NCI-H1930 (cell line): ENCODE measurements at places on chromosomes 12 and 14.

DNA sequence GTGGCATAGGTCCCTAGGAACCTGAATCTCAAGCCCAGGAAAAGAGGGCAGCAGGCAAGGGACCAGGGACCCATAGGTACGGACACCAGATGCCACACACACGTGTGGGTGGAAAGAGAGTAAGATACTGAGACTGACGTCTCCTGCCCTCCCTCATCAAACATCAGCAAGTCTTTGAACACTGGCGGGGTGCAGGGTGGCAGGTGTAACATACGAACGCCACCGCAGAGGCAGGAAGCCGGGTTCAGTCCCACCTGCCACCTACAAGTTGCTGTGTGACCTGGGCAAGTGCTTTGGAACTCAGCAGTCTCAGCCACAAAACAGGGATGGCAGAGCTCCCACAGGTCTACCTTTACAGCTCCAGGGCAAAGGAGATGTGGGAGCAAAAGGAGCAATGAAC, 11.1 kb downstream of the ACTN1 start:
- DNase-seq = no peak

- no peak for DNase-seq
Measured at GRCh38 chr12:48601013-48601756, 31.3 kb upstream of the LALBA start.

DNA sequence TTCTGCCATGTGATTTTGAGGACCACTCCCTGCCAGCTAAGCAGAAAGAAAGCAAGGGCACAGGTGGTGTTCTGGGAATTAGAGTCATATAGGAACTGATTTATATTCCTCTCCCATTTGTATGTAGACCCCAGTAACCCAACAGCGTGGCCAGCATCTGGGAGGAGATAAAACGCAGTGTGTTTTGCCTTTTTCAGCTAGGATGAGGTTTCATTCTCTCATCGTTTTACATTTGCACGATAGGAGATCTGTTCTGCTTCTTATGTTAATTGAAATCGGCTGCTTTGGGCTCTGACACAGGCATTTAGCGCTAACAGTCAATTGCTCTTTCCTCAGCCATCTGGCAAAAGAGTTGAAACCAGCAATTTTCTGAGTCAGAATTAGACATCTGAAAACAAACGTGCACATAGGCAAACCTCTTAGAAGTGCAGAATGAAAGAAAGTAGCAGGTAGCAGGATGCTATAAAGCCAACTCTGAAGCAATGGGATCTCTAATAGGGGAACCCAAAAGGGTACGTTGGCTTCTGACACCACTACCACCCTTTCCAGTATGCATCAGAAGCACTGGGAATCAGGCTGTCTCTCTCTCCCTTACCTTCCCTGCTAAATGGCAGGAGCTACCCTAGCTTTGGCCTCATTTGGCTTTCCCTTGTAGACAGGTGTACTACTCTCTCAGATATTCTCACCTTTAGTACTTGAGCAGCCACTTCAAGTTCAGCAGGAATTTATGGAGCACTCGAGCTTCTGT, 219.1 kb downstream of the PHLDA1 start:
- no peak for DNase-seq

GRCh38 chr14:92253381-92253894, 69.5 kb upstream of the SLC24A4 start:
- no peak for DNase-seq

DNA sequence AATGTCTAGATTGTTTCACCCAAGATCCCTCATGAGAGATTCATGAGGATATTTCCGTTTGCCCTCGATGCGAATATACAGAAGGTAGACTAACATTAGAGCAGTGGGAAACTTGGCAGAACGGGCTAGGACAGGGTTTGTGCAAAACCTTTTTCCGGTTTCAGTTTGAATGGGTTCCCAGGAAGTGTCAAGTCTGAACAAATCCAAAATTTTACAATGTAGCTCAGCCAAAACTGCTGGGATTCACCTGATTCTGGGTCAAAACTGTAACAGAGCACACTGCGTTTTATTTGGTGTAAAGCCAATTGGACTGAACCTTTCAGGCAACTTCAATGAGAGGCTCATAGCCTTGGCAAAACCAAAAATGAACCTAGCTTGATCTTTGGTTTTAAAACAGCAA, 337.8 kb upstream of the DIO2 start:
- DNase-seq = no peak

- DNase-seq = no peak
Measured at GRCh38 chr12:40892528-40892927, 200.3 kb downstream of the CNTN1 start.

- no peak for DNase-seq
Measured at GRCh38 chr12:89474615-89475014, 50.0 kb downstream of the GALNT4 start.

DNA sequence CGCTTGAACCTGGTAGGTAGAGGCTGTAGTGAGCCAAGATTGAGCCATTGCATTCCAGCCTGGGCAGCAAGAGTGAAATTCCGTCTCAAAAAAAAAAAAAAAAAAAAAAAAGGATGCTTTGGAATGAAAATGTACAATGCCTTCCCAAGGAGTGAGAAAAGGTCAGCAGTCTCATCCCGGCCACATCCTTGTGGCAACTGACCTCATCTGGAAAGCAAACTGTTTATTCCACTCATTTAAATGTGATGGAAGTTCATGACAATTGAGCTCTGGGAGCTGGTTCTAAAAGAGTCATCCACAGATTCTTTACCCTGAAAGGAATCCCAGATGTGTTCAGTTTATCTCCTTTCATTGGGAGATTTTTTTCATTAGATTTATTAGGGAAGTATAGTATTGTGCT, 19.4 kb upstream of the LIMA1 start:
- DNase-seq = no peak

DNA sequence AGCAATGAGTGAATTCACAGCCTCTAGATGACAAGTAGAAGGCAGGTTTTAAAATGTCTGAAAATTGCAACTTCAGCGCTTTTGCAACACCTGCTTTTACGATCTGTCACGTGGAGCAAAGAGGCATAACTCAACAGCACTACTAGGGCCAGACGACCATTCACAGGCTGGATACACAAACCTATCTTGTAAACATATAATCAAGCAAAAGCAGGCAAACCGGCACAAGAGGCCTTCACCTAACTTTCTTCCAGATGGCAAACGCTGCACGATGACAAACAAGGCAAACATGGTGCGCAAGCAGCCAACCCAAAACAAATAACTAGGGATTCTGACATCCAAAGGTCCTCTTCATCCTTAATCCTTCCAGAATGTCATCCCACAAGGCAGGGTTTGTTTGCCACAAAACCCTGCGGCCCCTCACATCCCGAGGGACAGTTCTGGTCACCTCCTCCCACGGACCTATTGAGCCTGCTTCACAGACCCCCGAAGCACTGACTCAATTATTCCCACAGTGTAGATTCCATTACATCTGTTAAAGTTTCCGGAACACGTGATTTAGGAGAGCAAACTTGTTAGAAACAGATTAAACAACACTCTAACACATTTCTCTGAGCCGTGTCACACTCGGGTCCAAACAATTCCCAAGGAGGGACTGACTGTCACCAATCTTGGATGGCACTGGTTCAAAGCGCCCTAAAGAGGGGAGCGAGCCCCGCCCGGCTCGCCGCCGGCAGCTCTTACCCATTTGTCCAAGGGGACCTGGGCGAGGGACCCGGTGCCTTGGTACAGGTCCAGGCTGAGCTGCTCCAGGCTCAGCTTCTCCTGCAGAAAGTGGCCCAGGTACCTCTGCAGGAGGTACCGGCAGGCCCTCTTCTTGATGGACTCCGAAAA, 823 bp downstream of the ATG2B start:
- no peak for DNase-seq

DNA sequence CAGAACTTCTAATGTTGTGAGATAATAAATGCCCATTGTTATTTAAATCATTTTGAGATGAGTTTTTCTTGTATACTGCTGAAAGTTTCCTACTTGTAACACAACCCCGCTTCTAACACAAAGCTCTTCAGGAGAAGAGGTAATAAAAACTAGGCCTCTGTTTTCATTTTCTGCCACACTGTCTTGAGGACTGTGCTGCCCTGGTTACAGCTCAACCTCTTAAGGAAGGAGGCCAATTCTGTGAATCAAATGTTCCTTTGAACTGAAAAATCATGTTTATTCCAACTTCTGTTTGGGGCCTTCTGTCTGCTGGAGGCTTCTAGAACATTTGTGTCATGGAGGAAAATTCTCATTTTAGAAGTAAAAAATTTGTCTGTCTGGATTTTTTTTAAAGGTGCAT, 100.3 kb downstream of the LRIG3 start:
- no peak for DNase-seq

- DNase-seq = no peak
Measured at GRCh38 chr14:75418850-75419768, 8.7 kb upstream of the JDP2 start.

- DNase-seq = no peak
Measured at GRCh38 chr12:113879658-113880057, 86.5 kb downstream of the RBM19 start.

DNA sequence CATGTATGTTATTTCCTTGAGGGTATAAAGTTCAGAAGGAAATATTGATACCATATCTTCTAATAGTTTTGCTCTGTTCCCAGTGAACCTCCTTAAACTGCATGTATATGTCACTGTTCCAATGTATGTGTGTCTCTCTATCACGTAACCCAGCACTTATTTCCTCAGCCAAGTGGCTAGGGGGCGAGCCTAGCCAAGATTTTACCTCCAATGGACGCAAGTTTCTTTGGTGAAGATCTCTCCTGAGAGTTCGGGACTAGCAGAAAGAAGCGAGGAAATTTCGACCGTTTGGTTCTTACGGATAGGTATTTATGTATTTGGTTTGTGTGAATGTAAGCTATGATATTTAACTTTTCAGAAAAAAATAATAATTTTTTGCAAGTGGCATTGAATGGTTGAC, 2.5 kb downstream of the SFSWAP start:
- DNase-seq = no peak

DNA sequence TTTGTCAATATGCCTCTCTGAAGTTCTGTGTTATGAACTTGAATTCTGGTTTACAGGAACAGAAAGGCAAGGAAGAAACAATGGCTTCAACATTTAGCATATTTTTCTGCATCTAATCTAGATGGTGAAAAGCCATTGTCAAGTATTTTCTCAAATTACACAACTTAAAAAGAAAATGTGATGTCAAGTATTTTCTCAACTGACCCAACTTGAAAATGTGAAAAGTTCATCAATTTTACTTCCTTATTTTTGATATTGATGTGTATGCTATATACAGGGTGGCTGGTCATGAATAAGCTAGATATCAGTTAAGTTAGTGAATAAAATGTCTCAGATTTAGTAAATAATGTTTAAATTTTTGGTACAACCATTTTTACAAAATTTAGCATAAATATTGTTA, 196.7 kb downstream of the ALX1 start:
- DNase-seq = no peak

DNA sequence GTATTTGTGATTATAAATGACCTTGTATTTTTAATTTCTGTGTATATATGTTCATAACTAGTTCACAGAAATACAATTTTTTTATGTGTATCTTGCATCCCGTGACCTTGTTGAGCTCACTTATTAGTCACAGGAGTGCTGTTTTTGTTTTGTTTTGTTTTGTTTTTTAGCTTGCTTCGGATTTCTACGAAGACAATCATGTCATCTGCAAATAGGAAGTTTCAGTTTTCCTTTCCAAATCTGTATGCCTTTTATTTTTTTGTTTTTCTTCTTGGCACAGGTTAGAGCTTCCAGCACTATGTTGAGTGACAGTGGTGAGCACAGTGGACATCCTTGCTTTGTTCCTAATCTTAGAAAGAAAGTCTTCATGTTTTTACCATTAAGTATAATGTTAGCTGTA, 229.2 kb upstream of the GARIN6 start:
- no peak for DNase-seq

DNA sequence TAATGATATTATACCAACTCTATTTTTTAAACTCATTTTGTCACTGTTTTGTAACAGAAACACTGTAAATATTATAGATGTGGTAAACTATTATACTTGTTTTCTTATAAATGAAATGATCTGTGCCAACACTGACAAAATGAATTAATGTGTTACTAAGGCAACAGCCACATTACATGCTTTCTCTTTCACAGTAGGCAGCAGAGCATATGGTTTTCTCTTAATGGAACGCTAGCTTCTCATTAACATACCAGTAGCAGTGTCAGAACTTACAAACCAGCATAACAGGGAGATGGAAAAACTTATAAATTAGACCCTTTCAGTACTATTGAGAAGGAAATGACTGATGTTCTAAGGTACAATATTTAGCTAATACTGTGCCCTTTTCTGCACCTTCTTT, 398.8 kb downstream of the PRKD1 start:
- DNase-seq = no peak
